ENCODE measurements at places on chromosomes 6 and 20. TPM values are rescaled to one million over a fixed set of nuclear protein-coding genes. Genes with fewer than 3 reads are reported as not detected.
A peak's percentile ranks its signal among the peaks of the same experiment; 100 is the strongest.

- no peaks in the 10 kb centered on the region for H3K27me3 ChIP-seq
- H3K4me1 ChIP-seq = peaks cover 21% of the 10 kb centered on the region
- peaks cover 12% of the 10 kb centered on the region for H3K36me3 ChIP-seq
- no peak overlapping the region for H3K27ac ChIP-seq
- no peak for DNase-seq
These were observed 35.3 kb downstream of the BEND3 start for GRCh38 chr6:107080036-107080435.

Gene LHFPL5
- total RNA-seq = not detected

- peaks cover 26% of the 10 kb centered on the region for H3K36me3 ChIP-seq
- H3K27ac ChIP-seq = no peak overlapping the region
- no peaks in the 10 kb centered on the region for H3K27me3 ChIP-seq
These were observed 55.2 kb downstream of the B4GALT5 start for GRCh38 chr20:49658508-49658907.

DNA sequence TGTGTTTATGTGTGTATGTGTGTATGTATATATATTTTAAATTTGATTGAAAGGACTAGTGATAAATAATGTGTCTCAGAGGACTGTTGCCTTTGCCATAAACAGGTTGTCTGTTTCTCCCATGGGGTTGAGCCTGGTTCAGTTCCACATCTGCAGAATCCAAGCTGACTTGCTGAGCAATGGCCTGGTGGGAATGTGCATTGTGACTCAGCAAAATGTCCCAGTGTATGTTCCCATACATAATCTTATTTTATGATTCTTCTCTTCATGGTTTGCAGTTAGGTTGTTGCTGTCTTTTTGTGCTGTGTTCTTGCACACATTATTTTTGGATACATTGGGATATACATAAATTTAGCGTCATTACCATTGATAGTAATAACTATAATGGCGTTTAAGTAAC is 115.6 kb upstream of the SLC24A3 start:
- no peak for DNase-seq
- no peaks in the 10 kb centered on the region for H3K27me3 ChIP-seq
- no peaks in the 10 kb centered on the region for H3K36me3 ChIP-seq
- H3K4me3 ChIP-seq = no peak overlapping the region

DNA sequence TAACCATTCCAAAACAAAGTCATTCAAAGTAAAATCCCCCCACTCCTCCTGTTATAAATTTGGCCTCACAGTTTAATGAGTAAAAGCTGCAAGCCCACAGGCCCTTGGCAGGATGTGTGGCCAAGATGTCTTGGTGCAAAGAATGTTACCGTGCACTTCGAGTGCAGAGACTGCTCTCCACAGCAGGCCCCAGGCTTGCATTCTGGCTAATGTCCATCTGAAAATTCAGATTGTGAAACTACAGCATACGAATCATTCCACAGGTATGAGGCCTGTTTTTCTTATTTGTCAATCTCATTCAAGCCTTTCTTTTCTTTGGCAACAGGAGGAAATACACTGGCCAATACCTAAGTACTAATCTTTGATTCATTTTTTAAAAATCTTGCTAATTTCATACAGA is 7.1 kb downstream of the RPS6KA2 start:
- H3K4me3 ChIP-seq = no peak overlapping the region
- no peak for DNase-seq
- no peaks in the 10 kb centered on the region for H3K36me3 ChIP-seq
- no peak overlapping the region for H3K27ac ChIP-seq
- H3K4me1 ChIP-seq = no peaks in the 10 kb centered on the region
- peaks cover 14% of the 10 kb centered on the region for H3K27me3 ChIP-seq

GRCh38 chr6:166360243-166361076 is 18.1 kb upstream of the SFT2D1 start:
- DNase-seq = no peak
- H3K4me1 ChIP-seq = no peaks in the 10 kb centered on the region
- no peak overlapping the region for H3K27ac ChIP-seq
- H3K27me3 ChIP-seq = peaks cover 33% of the 10 kb centered on the region
- H3K4me3 ChIP-seq = no peak overlapping the region

DNA sequence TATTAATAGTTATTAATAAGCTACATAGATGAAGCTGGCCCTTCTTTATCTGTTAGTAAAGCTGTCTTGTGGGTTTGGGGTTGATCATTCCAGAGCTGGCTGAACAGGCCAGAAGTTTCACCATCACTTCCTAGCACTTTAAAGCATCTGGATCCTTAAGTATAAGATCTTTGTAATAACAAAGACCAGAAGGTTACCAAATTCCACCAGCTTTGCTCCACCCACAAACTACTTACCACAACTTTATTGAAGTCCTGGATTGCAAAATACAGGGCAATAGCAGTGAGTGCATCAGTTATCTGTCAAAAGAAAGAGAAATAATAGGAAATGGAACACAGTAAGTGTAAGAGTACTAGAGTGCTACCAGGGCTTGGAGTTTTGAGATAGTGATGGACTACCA is 33.0 kb downstream of the PIGU start:
- no peak for DNase-seq
- no peaks in the 10 kb centered on the region for H3K4me1 ChIP-seq
- no peaks in the 10 kb centered on the region for H3K36me3 ChIP-seq
- no peak overlapping the region for H3K27ac ChIP-seq

Gene AVP
- total RNA-seq = not detected

- no peak overlapping the region for H3K4me3 ChIP-seq
- peaks cover 22% of the 10 kb centered on the region for H3K27me3 ChIP-seq
- H3K4me1 ChIP-seq = peaks cover 37% of the 10 kb centered on the region
These were observed 26.9 kb downstream of the NRN1 start for GRCh38 chr6:5979650-5980420.

DNA sequence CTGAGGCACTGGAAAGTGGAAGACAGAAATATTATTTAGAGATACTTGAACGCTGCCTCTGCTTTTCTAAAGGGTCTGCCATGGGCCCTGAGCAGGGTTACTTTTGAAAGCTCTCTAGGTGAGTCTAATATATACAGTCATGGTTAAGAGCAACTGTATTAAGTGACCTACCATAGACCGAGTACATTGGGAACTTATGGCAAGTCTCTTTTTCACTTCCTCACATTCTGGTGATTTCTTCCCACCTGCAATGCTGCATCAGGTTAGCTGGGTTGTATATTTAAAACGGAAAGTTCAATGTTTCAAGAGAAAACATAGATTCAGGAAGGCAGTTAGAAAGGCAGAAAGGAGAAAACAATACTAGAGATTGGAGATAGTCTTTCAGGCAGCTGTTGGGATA is 154.7 kb downstream of the PHF3 start:
- H3K27ac ChIP-seq = no peak overlapping the region
- H3K27me3 ChIP-seq = peaks cover 2% of the 10 kb centered on the region
- DNase-seq = no peak
- no peaks in the 10 kb centered on the region for H3K4me1 ChIP-seq

- H3K4me3 ChIP-seq = peak overlapping the region; percentile 48
- H3K27ac ChIP-seq = peak overlapping the region; percentile 56
- DNase-seq = no peak
These were observed 38.4 kb downstream of the ZMYND8 start for GRCh38 chr20:47318027-47318585.

- no peak for DNase-seq
- no peak overlapping the region for H3K27ac ChIP-seq
- H3K27me3 ChIP-seq = peaks cover 5% of the 10 kb centered on the region
- H3K4me1 ChIP-seq = no peaks in the 10 kb centered on the region
- H3K4me3 ChIP-seq = no peak overlapping the region
These were observed 5.2 kb downstream of the ADIG start for GRCh38 chr20:38586181-38586525.

GRCh38 chr20:10784554-10785183 is 110.9 kb upstream of the JAG1 start:
- H3K4me3 ChIP-seq = no peak overlapping the region
- no peaks in the 10 kb centered on the region for H3K36me3 ChIP-seq
- H3K27me3 ChIP-seq = peaks cover 6% of the 10 kb centered on the region
- no peak for DNase-seq
- H3K27ac ChIP-seq = no peak overlapping the region
- no peaks in the 10 kb centered on the region for H3K4me1 ChIP-seq

- no peak overlapping the region for H3K27ac ChIP-seq
- H3K4me3 ChIP-seq = no peak overlapping the region
- peaks cover 6% of the 10 kb centered on the region for H3K4me1 ChIP-seq
- H3K27me3 ChIP-seq = peaks cover 19% of the 10 kb centered on the region
These were observed 48.0 kb downstream of the MUC22 start for GRCh38 chr6:31058128-31058894.

Gene GRM1
- not detected for total RNA-seq

DNA sequence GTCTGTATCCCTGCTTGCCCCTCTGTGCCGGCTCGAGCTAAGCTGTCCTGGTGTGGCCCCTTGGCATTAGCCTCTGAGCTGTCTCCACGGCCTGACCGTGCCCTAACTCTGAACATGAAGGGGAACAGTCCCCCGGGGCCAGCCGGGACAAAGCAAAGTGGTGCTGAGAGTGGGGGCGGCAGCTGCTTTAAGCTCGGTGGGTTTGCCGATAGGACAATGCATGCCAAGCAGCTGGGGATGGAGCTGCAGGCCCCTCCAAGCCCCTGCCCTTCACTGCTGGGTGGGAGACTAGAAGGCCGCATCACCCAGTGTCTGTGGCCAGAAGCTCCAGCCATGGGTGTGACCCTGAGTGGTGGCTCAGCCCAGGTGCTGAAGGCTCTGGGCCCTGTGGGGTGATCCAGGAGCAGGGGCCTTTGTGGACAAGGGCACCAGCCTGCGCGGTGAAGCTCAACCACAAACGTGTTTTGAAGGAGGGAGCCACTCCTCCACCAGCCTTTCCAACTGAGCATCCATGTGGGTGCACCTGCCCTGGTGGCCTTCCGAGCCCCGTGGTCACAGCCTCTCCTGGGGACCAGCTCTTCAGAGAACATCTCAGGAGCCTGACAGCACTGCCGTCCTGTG is 242.5 kb downstream of the ERMARD start:
- H3K4me3 ChIP-seq = no peak overlapping the region
- peaks cover 24% of the 10 kb centered on the region for H3K4me1 ChIP-seq
- peak; percentile 12 for DNase-seq
- no peaks in the 10 kb centered on the region for H3K36me3 ChIP-seq
- H3K27me3 ChIP-seq = peaks cover 4% of the 10 kb centered on the region
- H3K27ac ChIP-seq = no peak overlapping the region

GRCh38 chr20:19528286-19529030 is 229.6 kb upstream of the RIN2 start:
- DNase-seq = no peak
- H3K27me3 ChIP-seq = no peaks in the 10 kb centered on the region
- no peaks in the 10 kb centered on the region for H3K36me3 ChIP-seq
- no peak overlapping the region for H3K4me3 ChIP-seq
- no peaks in the 10 kb centered on the region for H3K4me1 ChIP-seq
